ENCODE measurements at places on chromosomes 1 and 21. TPM values are rescaled to one million over a fixed set of nuclear protein-coding genes. Genes with fewer than 3 reads are reported as not detected.

The NUP210L gene
- total RNA-seq = 0.24 TPM

The ACTA1 gene
- not detected for total RNA-seq

The PGLYRP3 gene
- total RNA-seq = not detected

The IL20 gene
- total RNA-seq = not detected

The SDF4 gene
- 169 TPM for total RNA-seq

The PDE9A gene
- 0.95 TPM for total RNA-seq

The SPRR2G gene
- not detected for total RNA-seq

The DESI2 gene
- 27.1 TPM for total RNA-seq

The DIRAS3 gene
- total RNA-seq = not detected

The LINGO4 gene
- 1.3 TPM for total RNA-seq

The C1orf116 gene
- total RNA-seq = not detected

The MROH9 gene
- total RNA-seq = not detected

The RUNX3 gene
- 145 TPM for total RNA-seq

The CA6 gene
- 2.2 TPM for total RNA-seq

The KCNK1 gene
- 10.0 TPM for total RNA-seq

The CFAP141 gene
- total RNA-seq = not detected

The TMPRSS15 gene
- total RNA-seq = not detected

The ZBTB8A gene
- total RNA-seq = 0.03 TPM

The TINAGL1 gene
- total RNA-seq = not detected

The PIK3R3 gene
- 0.56 TPM for total RNA-seq

The PAQR7 gene
- total RNA-seq = 5.7 TPM

The CLIC6 gene
- 0.13 TPM for total RNA-seq

The ADCY10 gene
- 0.98 TPM for total RNA-seq
